ENCODE measurements at places on chromosomes 13 and 19.

GRCh38 chr13:72960114-72960513 lies 98.7 kb upstream of the KLF5 start:
- no peak for DNase-seq

DNA sequence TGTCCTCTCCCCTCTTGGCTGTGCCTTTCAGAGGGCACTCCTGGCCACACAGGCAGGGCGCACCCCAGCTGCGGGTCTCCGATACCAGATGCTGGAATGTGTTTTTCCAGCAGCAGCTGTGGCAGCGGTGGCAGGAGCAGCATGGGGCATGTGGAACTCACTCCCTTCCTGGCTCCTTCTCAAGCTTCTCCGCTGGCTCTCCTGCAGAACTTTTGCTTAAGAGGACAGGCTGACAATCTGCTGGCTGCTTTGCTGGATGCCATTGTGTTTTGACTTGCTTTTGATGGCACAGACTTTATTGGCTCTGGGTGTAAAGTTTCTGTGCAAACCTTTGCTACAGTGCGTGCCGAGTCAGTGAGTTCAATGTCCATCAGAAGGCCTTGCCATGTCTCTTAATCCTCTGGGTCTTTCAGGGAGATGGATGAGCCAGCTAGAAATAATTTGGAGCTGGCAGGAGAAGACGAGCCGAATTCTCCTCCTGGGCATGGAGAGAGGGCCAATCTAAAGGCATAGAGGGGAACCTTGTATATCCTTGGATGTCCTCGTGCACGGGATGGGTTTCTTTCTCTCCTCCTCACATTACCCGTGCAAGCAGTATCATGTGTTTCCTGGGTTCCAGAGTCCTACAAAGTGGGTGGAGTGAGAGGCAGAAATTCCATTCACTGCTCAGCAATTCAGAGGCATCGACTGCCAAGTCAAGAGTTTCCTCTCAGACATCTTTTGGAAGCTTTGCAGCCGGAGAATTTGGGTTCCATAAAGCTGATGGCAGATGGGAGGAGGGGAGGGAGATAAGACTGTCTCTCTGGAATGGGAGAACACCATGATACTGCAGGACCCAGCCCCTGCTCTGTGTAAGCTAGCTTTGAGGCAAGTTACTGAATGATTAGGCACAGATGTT lies 231.2 kb downstream of the FGF9 start:
- DNase-seq = no peak

DNA sequence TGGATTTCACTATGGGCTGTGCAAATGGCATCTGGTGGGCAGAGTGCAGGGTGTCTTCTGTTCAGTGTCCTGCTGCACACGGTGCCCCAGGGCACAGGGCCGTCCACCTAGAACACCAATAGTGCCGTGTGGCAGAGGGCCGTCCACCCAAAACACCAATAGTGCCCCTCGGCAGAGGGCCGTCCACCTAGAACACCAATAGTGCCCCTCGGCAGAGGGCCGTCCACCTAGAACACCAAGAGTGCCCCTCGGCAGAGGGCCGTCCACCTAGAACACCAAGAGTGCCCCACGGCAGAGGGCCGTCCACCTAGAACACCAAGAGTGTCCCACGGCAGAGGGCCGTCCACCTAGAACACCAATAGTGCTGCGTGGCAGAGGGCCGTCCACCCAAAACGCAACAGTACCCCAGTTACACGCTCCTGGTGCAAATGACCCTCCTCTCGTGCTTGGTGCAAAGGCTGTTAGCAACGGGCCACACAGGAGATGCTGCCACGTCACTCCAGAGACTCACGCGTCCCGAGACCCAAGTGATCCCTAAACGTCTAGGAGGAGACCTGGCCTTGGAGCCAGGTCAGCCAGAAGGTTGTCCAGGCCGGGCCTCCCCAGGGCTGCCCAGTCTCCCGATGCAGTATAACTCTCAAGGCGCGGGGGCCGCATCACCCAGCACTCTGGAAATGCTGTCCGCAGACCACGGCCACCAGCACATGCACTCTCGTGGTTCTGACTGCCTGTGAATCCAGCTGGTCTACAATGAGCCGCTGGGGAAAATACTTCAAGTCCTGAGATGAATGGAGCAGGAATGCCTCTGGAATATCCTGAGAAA lies 51.5 kb downstream of the RASA3 start:
- DNase-seq = no peak

DNA sequence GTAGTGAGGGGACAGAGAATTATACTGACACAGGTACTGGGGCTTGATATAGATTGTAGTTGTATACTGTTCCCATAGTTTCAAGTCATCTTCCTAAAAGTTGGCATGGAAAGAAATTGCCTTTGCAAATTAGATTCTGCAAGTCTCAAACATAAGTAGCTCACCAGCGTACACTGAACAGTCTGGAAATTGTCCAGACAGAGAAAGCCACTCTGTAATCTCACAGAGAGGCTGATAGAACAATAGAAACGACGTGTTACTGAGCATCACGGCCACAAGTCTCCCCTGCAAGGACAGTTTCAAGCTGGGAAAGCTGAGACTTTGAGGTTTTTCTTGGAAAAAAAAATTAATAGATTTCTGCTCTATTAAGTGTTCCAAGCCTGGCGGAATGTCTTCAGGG lies 228.6 kb downstream of the DNAJC15 start:
- DNase-seq = no peak

GRCh38 chr19:45475537-45476291 lies 7.9 kb downstream of the FOSB start:
- DNase-seq = no peak

DNA sequence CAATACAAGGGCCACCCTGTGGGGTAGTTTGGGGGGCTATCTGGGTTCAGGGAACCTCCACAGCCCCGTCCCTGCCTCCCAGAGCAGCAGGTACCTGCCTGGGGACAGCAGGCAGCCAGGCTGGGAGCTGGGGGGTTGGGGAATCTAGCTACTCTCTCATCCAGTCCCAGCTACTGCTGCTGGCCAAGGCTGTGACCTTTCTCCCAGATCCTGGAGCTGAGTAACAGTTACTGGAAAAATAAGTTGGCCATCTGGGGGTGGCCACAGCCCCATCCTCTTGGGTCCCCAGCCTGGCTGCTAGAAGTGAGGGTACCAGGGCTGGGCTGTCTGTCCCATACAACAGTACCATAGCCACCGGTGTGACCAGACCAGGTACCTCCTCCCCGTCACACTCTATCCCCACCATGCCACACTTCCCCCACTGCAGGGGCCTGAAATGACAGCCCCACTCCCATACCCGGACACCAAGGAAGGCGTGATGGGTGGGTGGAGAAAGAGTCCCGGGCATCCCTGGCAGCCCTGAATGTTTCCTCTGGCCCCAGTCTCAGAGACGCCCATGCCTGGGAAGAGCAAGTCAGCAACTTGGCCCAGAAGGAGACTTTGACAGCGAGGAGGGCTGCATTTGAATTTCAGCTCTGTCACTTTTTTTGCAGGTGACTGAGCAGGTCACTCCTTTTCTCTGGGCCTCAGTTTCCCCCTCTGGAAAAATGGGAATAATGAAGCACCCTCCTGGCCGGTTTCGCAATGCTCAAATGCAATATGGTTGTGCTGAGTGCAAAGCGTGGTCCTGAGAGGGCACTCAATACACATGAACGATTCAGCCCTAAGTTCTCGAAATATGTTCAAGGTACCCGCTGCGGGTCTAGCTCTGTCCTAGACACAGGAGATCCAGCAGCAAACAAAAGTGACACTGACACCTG lies 30.7 kb upstream of the NFIC start:
- DNase-seq = no peak

DNA sequence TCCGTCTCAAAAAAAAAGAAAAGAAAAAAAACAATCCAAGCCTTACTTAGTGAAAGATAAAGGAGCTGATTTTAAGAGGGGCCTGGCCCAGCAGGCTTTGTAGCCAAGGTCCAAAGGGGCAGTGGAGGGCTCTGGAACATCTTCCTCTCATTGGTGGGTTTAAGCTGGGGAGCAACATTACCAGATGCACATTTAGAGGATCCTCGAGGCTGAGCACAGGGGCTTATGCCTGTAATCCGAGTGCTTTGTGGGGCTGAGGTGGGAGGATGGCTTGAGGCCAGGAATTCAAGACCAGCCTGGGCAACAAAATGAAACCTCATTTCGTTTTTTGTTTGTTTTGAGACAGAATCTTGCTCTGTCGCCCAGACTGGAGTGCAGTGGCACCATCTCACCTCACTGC lies 8.0 kb upstream of the TMEM160 start:
- DNase-seq = no peak

DNA sequence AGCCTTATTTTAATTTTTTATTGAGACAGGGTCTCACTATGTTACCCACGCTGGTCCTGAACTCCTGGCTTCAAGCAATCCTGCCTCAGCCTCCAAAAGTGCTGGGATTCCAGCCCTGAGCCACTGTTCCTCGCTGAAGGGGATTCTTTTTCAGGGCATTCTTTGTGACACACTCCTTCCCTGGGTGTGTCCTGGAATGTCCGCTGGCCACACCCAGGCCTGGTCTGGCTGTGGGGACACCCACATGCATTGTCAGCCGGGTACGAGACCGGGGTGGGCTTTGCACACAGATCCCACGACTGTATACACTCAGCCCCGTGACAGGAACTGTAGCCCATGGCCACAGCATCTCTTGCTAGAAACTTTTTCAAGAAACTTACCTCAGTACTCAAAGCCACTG lies 34.4 kb upstream of the GATAD2A start:
- no peak for DNase-seq

DNA sequence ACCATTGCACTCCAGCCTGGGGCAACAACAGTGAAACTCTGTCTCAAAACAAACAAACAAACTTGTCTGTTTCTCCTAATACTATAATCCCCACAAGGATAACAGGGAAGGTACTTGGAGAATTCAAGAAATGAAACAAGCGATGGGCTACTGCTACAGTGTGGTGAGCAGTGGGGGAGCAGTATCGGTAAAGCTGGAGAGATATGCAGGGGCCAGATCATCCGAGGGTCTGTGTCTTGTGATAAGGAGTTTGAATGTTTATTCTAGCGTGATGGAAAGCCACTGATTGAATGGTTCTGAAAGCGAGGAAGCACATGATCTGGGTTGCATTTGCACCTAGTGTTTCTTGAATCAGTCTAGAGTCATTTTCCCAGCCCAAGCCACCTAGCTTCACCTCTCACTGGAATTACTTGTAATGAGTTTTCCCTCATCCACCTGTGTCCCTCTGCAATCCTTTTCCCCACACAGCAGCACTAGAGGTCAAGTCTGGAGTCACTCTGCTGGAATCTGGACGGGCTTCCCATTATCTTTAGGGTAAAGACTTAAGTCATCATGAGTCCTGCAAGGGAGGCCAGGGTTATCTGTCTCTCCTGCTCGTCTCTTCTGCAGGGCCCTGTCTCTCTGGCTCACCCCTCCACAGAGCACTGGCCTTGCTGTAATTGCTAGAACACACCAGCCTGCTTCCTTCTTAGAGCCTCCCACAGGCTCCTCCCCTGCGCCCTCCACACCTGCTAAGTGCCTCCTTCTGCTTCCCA lies 162.3 kb downstream of the KLF5 start:
- DNase-seq = no peak

DNA sequence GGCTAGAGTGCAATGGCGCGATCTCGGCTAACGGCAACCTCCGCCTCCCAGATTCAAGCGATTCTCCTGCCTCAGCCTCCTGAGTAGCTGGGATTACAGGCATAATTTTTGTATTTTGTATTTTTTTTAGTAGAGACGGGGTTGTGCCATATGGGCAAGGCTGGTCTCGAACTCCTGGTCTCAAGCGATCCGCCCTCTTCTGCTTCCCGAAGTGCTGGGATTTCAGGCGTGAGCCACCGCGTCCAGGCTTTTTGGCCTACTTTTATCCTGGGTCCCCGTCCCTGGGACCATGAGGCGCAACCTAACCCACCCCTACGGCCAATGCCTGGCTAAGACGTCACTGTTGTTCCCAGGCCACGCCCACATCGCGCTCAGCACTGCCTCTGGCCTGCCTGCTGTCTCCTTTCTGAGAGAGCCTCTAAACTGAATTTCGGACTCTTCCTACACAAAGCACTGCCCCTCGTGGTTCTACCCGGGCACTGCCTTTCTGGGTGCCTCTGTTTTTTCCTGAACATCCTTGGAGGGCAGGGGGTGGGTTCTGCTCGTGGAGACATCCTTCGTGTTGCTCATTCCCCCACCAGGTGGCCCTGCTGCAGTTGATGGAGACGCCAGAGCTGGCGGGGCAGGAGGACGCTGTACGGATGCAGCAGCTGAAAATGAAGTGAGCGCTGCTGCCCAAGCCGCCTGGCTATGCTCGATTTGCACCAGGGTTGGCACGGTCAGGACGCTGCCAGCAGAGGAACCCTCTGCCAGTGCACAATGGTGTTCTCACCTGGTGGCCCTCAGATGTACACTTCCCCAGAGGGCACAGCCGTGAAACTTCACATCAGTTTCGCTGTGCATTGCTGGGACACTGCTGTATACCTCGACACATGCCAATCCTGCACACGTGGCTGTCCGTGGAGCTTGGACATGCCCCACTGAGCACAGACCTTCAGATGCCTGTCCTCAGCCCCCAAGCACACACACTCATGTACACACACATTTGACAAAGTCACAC lies 2.0 kb downstream of the REX1BD start:
- DNase-seq = peak; percentile 75

DNA sequence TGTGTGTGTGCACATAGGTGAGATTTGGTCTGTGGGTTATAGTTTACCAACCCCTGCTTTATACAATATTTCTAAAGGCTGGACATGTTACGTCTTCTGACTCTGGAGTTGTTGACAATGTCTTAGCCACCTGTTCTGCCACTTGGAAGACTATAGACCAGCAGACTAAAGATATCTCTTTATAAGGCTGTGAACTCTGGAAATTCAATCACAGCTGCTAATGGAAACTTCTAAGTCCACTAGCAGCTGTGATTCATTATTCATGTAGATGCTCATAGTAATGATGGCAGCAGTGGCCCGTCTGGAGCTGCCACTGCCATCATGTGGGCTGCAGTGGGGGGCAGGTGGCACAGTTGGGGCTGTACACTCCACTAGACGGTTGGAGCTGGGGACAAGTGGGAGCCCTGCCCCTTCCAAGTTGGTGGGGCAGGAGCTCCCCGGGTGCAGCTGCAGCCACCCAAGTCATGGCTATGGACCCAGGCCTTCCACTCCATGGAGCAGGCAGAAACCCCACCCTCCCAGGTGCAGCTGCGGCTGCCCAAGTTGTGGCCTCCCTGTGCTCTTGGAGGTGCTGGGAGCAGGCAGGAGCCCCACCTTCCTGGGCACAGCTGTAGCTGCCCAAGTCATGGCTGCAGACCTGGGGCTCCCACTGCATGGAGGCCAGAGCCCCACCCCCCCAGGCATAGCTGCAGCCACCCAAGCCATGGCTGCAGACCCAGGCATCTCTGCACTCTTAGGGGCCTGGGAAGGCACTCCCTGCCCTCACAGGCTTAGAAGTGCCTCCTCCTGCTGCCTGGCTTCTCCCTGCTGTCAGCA lies 8.8 kb downstream of the IGFL4 start:
- no peak for DNase-seq

GRCh38 chr13:32001154-32001768 lies 30.3 kb upstream of the FRY start:
- peak; percentile 16 for DNase-seq

DNA sequence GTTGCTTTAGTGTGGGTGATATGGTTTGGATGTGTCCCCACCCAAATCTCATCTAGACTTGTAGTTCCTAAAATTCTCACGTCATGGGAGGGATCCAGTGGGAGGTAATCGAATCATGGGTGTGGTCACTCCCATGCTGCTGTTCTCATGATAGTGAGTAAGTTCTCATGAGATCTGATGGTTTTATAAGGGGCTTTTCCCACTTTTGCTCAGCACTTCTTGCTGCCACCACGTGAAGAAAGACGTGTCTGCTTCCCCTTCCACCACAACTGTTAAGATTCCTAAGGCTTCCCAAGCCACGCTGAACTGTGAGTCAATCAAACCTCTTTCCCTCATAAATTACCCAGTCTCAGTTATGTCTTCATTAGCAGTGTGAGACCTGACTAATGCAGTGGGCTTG lies 26.0 kb downstream of the OR10H4 start:
- DNase-seq = no peak

Data from frontal cortex (tissue), 4 donors.